Caki2 (cell line): ENCODE measurements at places on chromosomes 11 and 22.

GRCh38 chr11:129766898-129767604, 48.6 kb upstream of the TMEM45B start:
- peak; percentile 1 for DNase-seq

- no peak for DNase-seq
Observed at GRCh38 chr11:45095691-45096010, 50.8 kb upstream of the PRDM11 start.

GRCh38 chr22:49502126-49502826, 325.4 kb downstream of the BRD1 start:
- peak; percentile 80 for DNase-seq

- DNase-seq, result peak; percentile 31
Observed at GRCh38 chr11:65524741-65525545, at the start of gene SCYL1. Gene SCYL1, plus strand, starts transcription at chr11:65525083. Its CDS starts 71 bp downstream, at chr11:65525154.

DNA sequence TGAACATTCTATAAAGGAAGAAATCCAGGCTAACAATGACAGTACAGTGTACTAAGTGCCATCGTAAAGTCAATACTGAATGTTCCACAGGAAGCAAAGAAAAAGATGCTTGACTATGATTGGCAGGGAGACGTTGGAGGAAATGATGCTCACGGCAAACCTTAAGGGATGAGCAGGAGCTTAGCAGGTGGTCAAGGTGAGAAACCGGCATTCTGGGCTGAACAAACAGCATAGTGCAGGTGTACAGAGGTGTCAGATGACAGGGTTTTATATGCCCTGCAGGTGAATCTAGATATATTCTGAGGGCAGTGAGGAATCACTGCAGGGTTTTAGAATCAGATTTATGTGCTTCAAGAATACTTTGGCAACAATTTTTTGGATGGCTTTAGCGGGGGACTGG, 85.3 kb upstream of the HEPHL1 start:
- no peak for DNase-seq

- DNase-seq, result no peak
Observed at GRCh38 chr11:90908074-90908473, 685.2 kb upstream of the CHORDC1 start.

DNA sequence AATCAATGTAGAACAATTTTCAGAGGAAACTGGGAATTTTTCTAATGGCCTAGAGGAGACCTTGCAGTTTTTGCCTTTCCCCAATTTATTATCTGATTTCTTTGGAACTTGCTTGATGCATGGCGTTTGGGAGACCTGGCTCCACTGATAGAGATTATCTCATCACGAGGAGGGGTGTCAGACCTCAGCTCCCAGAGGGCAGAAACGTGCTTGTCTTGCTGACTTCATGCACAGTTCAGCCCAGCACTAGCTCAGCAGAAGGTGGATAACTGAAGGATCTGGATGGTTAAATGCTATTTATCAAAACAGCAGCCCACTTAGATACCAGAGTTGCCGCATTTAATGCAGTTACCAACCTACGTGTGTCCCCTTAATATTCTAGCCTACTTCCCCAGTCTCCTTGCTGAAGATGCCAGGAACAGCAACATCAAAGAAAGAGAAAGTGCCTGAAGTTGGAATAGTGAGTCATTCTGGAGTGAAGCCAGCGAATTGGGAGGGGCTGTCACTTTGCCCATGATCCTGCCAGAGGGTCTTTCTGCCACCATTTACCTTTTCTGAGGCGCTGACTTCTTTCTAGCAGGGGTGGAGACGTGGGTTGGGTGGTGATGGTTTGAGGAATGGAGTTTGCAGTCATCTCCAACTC, 133.5 kb upstream of the CADM1 start:
- no peak for DNase-seq

DNA sequence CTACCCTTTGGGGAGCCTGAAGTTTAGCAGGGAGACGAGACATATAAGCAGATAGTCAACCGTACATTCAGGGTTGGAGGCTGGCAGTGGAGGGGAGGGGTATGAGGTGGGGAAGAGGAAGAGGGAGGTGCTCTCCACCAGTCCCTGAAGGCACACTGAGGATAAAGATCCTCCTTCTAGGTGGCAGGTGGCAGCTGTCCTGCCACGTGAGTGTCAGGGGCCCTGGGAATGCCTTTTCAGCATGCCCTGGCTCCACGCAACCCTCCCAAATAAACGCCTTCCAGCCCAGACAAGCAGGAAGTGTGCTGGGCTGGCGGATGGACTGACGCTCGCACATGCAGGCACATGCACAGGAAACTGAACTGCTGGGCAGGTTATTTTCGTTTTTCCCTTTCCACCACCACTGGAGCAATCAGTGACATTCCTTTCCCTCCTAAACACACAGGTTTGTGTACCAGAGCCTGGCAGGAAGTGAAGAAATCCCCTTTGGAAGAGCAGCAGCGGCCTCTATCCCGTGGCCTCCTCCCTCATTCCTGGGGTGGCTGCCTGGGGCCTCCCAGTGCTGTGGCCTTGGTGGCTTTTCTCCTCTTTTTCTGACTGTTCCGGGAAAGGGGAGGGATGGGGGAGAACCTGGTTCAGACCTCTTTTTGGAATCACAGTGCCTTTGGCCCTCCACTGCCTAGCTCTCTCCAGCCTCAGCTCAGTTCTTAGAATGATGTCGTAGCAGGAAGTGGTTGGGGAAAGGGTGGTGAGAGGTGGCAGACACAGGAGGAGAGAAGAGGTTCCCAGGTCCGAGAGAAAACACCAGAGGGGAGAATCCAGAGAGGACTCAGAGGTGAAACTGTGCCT, 157.0 kb upstream of the TIMP3 start:
- DNase-seq, result no peak

DNA sequence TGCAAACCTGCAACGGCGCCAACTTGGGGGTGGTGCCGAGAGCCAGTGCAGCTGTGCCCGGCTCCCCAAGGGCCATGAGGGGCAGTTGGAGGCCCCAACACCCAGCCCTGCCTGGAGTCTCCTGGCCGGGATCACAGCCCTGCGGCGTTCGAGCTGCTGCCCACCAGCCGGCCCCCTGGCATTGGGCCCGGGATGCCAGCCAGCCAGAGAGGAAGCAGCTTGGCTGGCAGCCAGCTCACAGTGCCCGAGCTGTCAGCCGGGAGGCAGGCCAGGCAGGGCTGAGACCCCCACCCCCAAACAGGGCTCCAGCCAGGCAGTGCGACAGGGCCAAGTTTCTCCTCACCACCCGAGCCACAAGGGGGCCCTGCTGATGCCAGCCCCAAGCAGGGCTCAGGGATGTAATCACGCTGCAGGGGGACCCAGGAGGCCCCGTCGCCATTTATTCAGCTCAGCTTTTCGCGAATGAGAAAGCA, 26.0 kb upstream of the TCF20 start:
- DNase-seq, result no peak

GRCh38 chr11:73391665-73392064, 15.5 kb downstream of the RELT start:
- DNase-seq, result no peak

DNA sequence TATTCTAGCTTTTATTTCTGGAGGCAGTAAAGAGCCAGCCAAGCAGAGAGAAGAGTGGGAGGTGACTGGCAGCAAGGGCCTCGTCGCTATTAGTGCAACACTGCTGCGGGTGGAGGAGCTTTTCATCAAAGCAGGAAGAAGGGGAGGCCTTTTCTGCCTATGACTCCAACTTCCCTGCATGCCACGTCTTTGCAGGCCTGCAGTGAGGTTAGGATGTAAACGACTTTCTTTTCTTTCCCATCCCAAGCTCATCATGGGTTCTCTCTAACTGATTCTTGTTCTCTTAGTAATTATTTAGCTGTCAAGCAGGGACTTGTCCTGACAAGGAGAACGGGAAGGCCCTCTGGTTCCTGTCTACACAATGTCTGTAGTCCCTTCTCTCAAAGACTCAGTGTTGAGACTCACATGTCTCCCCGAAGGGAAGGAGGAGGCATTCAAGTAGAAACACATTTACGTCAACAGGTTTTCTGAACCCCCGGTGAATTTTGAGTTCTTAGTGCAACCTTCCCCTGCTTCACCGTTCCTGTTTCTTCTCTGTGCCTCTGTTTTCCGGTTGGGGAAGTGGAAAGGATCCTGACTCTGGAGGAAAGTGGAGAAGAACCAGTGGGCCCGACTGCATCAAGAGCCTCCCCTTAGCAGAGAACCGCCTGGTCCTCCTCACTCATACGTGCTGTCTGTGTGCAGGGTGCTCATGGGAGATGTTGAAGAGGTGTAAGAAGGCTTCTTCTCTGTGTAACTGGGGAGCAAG, 56.9 kb downstream of the PACS1 start:
- peak; percentile 72 for DNase-seq

- no peak for DNase-seq
Observed at GRCh38 chr11:124751391-124751740, 689 bp downstream of the VSIG2 start.

- no peak for DNase-seq
Observed at GRCh38 chr11:109222761-109223160, 199.2 kb upstream of the C11orf87 start.

DNA sequence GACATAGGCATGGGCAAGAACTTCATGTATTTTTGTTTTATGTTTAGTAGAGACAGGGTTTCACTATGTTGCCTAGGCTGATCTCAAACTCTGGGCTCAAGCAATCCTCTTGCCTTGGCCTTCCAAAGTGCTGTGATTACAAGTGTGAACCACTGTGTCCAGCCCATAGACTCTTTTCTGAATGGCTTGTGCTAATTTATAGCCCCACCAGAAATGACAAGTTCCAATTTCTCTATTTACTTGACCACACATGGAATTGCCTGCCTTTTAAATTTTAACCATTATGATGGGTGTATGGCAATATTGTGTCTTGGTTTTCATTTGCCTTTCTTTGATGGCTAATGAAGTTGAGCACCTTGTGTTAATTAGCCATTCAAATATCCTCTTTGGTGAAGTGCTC, 85.8 kb upstream of the NECTIN1 start:
- no peak for DNase-seq

GRCh38 chr11:22957786-22958185, 97.5 kb upstream of the CCDC179 start:
- peak; percentile 41 for DNase-seq

GRCh38 chr11:122112470-122113365, 3.3 kb downstream of the BLID start:
- DNase-seq, result no peak

DNA sequence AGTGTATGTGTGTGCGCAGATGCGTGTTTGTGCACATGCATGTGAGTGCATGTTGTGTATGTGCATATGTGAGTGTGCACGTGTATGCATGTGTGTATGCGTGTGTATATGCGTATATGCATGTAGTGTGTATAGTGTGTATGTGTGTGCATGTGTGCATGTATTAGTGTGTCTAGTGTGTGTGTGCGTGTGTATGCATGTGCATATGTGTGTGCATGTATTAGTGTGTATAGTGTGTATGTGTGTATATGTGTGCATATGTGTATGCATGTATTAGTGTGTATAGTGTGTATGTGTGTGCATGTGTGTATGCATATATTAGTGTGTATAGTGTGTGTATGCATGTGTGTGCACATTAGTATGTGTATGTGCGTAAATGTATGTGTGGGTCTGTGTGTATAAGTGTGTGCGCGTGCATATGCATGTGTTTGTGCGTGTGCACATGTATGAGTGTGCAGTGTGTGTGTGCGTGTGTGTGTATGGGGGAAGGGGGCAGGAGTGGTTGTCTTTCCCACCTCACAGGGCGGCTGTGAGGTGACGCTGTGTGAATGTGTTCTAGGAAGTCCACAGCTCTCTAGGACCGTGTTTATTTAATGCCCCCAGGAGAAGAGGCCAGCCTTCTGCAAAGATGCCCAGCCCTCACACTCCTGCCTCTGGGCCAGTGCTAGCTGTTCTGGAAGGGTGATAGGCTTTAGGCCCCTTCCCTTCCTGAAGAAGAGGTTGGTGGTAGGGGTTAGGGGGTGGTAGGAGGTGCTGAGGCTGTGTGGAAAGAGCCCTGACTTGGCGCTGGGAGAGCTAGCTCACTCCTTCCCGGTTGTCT, 114.6 kb downstream of the CEP164 start:
- DNase-seq, result no peak
